ENCODE measurements at places on chromosomes 1 and 21.
A peak's percentile ranks its signal among the peaks of the same experiment; 100 is the strongest.

GRCh38 chr1:81432059-81432458 is 368.7 kb upstream of the ADGRL2 start:
- DNase-seq = peak; percentile 33

GRCh38 chr1:184532199-184532598 is 145.4 kb downstream of the C1orf21 start:
- DNase-seq = no peak

GRCh38 chr1:67880056-67880601 is 46.9 kb upstream of the GNG12 start:
- peak; percentile 82 for DNase-seq

- peak; percentile 97 for DNase-seq
These were observed 66.2 kb downstream of the ATP2B4 start for GRCh38 chr1:203692565-203693470.

- peak; percentile 83 for DNase-seq
These were observed 1.3 kb downstream of the GNG12 start for GRCh38 chr1:67831850-67832513.

Data from fibroblast of villous mesenchyme (primary cell).